ENCODE measurements at places on chromosomes 13 and 19.

DNA sequence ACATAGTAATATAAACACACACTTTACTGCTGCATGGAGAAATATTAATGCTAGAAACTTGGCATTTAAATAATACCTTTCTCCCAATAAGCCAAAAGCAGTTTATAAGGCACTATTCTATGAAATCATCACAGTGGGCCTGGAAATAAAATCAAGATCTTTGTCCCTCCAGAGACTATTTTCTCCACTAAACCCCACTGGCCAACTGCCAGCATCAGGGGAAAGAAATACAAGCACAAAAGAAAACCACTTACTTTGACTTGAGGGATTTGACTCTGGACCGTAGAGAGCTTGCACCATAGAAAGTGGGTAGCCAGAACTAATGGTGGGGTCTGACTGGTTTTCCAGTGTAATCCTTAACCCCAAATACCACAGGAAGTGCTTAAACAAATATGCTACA is 71.9 kb downstream of the DCLK1 start:
- no peak for DNase-seq

- DNase-seq: no peak
Observed at GRCh38 chr13:70430256-70430655, 322.0 kb upstream of the KLHL1 start.

GRCh38 chr19:30307191-30307974 is 64.8 kb upstream of the ZNF536 start:
- no peak for DNase-seq

DNA sequence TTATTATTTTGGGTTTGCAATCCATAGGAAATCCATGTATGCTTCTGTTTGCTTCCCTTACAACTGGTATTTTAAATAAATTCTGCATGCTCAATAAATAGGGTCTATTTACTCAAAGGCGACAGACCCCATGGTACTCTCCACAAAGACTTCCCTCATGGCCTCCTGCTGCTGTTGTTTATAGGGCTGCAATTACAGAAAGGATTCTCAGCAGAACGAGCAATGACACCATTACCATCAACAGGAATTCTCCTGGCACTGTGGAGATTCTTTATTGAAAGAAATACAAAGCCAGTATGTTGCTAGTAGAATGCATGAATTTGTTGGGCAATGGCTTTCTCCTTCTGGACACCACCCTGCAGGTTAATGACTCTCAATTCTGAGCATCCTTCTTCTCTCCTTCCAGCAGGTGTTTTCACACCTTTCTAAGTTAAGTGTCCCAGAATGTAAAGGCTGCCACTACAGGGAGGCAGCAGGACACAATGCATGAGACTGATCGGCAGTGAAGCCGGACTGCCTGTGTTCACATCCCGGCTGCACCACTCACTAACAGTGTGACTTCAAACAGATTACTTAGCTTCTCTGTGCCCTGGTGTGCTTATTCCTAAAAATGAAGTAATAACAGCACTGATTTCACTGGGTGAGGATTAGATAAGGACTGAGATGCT is 360.2 kb downstream of the DNAJC15 start:
- no peak for DNase-seq

- DNase-seq: no peak
Observed at GRCh38 chr13:31805841-31806240, 66.5 kb downstream of the RXFP2 start.

DNA sequence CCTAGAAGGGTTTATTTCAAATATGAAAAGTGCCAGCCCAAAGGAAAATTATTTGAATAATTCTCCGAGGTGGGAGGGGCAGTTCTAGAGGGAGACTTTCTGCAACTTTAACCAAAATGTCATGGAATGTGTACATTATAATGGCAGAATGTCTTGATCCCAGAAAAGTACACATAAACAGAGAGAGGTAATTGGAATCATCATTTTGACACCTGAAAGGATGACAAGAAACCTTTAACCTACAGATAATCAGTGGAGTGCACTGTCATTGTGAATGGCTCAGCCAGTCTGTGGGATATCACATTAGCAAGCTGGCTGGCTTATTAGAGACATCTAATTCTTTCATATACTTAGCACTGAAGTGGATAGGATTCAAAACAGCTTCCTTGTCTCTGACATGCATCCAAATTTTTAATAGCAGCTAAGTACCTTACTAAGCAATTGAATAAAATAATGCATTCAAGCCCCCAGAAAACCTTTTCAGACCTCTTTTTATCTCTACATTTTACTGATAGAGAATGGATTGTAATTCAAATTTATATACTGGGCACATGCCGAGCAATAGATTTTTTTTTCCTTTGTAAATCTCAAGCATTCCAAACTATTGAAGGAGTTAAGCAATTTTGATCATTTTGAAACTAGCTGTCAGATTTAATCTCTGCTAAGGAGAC is 468.6 kb downstream of the COG6 start:
- no peak for DNase-seq

DNA sequence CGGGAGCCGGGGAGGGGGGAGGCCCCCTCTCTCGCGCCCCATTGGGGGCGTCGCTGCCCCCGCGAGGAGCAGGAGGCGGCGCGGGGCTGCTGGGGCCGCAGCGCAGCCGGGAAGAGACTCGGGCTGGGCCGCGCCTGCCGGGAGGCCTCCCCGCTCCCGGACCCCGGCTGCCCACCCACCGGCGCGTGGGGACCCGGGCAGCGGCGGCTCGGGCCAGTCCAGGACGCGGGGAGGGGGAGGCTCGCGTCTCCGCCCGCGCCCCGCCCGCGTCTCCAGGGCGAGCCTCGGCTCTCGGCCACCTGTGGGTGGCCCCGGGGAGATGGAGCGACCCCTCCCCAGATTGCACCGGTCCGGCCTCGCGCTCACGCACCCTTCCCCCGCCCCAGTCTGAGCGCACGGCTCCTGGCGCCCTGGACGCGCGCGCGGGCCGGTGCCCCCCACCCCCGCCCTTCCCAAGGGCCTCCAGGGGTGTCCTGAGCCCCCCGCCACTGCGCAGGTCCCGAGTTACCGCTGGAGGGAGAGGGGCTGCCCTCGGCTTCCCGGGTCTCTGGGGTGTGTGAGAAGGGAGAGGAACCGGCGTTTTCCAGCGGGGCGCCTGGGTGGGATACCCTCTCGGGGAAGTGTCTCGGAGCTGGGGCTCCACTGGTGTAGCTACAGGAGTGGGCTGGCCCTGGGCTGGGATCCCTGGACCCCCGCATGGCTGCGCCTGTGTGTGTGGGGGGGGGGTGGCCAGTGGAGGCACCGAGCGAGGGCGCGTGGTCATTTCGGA is 645 bp downstream of the PALM start:
- DNase-seq: no peak

GRCh38 chr13:50990818-50991506 is 81.4 kb downstream of the RNASEH2B start:
- no peak for DNase-seq

DNA sequence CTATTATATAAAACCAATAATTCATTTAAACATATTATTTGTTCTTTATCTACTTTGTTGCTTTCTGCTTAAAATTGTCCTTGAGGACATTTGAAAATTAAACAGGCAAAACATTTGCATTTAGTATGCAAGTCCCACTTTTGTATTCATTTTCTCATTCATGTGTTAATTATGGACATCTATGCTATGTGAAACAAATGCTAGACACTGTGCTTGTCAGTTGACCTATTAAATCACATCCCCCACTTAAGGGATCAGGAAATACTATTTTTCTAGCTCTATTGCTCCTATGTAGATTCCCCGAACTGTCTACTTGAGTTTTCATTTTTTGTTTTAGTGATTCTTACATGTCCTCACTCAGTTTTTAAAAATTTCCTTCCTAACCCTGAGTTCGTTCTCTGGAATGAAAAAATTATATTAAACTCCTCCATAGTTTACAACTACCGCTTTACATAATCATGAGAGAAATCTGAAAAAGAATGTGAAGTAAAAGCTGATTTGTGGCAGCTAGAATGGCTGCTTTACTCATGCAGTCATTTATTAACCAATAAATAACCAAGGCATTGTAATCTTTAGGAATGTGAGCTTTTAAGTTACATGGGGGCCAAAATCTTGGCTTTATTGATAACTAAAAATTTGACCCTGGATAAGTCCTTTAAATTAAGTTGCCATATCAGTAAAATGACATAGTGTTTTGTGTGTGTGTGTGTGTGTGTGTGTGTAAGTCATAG is 188.5 kb downstream of the LIG4 start:
- DNase-seq: no peak

DNA sequence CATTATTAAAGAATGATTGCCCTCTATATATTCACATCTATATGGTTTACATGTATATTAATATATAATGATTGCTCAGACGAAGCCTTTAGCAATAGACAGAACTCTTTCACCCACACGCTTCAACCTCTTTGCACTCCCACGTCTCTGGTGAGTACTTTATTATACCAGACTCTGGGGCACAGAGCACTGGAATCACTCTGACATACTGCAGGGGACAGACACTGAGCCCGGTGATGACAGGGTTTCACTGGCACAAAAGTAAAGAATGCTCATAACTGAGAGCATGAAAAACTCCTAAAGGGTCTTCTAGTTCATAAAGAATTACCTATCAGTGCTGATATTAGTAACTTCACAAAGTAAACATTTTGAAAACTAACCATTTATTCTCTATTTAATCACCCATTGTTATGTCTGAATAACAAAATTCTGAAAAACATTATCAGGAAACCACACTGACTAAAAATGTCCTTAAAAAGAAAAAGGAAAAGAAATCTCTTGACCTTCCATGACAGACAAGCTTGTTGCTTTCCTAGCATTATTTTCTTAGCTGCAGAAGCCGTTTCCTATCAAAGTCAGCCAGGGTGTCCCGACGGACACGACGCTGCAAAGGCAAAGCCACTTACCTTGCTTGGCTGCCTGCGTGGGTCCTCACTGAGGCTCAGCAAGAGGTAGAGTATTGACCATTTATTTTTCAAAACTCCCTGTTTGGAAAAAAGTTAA is 29.1 kb downstream of the TUBGCP3 start:
- no peak for DNase-seq

DNA sequence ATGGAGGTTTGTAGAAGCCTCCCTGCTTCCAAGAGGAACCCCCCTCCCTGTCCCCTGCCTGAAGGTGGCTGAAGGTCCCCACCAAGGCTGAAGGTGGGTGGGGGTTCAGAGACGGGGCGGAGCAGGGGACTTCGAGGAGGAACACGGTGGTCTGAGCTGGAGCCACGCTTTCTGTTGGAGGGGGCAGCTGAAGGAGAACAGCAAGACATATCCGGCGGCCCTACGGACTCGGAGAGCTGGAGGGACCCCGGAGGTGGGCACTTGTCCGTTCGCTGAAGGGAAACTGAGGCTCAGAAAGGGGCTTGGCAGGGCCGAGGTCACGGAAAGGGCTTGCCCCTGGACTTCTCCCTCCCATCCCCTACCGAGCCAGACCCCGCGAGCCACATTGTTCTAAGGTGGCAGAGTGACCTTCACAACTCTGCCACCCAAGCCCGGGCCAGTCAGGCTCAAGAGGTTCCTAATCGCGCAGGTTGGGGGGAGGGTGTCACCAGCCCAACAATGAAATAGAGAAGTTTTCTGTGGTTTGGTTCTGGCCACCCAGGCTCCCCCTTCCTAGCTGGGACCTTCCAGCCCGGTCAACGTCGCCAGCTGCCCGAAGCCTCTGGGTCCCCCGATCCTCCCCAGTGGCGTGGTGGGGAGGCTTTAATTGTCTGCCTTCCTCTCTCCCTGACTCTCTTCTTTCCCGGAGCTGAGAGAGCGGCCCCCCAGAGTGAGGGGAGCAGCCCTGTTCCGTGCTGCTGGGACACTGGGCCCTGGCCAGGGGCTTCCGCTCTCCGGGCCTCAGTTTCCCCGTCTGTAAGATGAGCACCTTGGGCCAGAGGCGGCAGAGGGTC is 15.5 kb upstream of the KCNN1 start:
- no peak for DNase-seq

- DNase-seq: no peak
Observed at GRCh38 chr13:33497146-33497845, 211.7 kb upstream of the STARD13 start.

GRCh38 chr13:60647547-60647946 is 250.5 kb downstream of the TDRD3 start:
- no peak for DNase-seq

DNA sequence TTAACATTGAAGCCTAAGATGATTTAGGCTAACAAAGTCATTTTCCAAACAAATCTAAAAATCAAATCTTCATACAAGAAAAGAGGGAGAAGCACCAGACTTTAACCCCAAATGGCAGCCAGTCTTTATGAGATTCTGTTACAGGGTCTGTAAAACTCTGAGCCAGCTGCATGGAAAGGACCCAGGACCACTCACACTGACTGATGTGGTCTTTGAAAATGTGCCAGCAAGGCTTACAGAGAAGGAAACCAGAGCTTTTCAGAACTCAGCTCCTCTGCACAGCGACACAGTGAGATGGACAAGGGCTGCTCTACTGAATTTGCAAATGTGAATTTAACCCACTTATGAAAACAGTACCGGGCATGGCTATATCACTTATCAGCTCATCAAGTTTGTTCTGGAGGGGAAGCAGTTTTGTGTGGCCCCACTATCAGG is 98.8 kb upstream of the SERP2 start:
- no peak for DNase-seq

DNA sequence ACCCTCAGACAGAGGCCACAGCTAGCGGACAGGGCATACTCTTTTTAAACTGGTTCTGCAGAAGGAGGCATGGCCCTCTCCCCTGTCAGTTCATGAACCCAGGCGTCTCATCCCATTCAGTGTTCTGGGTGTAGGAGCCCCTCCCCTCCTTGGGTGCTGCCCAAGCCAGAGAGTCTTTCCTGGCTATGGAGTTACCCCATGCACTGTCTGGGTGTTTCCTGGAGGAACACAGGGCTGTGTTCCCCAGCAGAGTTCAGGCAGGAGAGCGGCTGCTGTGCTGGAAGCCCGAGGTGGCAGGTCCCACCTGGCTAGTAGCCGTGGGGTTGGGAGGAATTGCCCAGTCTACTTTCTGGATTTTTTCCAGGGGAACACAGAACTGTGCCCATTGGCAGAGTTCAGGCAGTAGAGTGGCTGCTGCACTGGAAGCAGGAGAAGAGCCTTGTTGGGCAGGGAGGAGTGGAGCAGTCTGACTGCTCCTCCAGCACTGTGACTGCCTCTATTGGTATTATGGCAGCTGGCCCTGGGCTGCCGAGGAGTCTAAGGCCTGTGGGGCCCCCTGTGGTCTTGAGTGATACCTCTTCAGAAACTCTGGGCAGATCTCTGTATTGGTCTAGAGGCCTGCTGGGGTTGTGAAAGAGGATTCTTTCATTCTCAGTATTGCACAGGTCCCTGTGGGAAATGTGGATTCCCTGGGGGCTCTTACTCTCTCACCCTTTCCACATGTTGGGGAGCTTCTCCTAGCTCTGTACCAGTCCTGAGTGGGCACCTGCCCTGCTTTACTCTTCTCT is 168.3 kb downstream of the PCDH20 start:
- no peak for DNase-seq

- DNase-seq: no peak
Observed at GRCh38 chr13:95269756-95270155, 31.5 kb downstream of the ABCC4 start.

GRCh38 chr19:14632286-14632685 is 42.4 kb downstream of the ADGRE3 start:
- no peak for DNase-seq

DNA sequence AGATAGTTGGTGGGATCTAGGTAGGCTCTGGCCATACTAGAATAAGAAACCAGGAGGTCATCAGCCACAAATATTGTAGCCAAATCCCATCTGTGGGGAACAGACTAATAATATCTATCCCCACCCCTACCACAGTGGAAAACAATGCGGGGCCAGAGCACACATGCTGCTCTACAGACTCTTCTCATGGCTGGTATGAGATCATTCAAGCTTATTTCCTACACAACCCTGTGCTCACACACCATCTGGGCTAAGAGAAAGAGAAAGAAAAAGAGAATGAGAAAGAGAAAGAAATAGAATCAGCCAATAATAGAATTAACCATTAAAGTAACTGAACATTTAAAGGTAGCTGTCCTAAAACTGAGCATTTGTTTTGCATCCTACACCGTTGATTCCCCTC is 1268.4 kb upstream of the SPRY2 start:
- no peak for DNase-seq
